ENCODE measurements at places on chromosomes 2 and 18. TPM values are rescaled to one million over a fixed set of nuclear protein-coding genes. Genes with fewer than 3 reads are reported as not detected.

Gene REG3A
- not detected for polyA plus RNA-seq

DNA sequence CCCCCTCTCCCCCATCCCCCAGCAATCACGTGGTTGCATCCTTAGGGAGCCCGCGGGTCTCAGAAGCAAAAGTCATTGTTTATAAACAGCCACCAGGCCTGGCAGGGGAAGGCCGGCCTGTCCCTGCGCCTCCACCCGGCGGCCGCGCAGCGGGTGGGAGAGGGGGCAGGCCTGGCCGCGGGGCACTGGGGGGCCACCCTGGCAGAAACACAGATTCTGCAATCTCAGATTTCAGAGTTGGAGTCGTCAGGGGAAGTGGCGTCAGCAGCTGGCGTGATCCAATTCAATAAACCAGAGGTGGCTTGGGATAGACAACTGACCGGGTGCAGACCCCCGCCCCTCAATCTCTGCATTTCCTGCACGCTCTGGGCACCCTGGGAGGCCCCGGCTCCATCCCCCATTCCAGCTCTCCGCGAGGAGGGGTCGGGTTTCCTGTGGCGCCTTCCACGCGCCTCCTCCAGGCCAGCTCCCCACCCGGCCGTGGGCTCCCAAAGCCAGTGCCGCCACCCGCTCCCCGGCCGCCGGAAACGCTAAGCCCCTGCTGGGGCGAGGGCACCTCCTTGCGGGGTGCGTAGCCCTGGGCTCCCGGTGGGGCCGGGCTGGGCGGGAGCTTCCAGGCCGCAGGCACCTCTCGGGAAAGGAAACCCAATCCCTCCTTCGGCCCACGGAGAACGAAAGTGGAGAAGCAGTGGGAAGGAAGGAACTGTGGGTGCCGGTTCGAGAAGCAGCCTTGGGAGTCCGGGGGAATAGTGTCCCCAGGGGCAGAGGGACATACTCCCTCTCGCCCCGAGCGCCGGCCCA, 1.1 kb downstream of the BIN1 start:
- DNase-seq: no peak

- DNase-seq: no peak
Measured at GRCh38 chr2:174059178-174059883, 94.2 kb upstream of the SP3 start.

DNA sequence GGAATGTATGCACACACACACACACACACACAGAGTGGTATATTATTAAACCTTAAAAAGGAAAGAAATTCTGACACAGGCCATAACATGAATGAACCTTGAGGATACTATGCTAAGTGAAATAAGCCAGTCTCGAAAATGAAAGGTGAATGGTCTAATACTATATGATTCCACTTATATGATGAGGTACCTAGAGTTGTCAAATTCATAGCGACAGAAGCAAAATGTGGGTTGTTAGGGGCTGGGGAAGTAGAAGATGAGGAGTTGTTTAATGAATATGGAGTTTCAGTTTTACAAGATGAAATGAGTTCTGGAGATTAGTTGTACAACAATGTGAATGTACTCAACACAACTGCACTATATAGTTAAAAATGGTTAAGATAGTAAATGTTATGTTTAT, 118.1 kb downstream of the ABCA12 start:
- DNase-seq: no peak

GRCh38 chr2:235050980-235051351, 99.1 kb downstream of the SH3BP4 start:
- peak; percentile 26 for DNase-seq

GRCh38 chr18:7255054-7255453, 24.2 kb downstream of the LRRC30 start:
- no peak for DNase-seq

DNA sequence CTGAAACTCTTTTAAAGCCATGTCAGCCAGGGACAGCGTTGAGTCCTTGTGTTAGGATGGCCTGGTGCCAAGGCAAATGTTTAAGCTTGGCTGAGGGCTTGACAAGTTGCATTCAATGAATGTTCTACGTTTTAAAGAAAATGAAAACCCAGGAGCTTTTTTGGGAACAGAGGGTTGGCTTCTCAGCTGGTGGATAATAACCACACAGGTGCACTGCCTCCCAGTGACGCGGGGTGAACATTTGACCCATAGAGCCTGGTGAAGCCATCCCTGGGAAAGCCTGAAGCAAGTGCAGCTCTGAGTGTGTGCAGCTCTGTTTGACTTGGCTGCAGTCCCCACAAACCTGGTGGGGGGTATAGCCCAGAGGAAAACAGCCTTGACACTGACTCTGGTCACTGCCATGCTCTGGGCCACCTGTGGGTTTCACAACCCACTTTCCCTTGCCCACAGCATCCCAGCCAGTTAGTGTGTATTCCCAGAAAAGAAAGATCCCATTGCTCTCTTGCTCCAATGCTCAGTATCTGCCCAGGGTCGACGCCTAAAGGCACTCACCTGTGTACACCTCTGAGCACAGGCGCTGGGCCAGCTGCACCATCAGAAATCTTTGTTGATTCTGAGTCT, 874.9 kb downstream of the RNF144A start:
- DNase-seq: no peak

DNA sequence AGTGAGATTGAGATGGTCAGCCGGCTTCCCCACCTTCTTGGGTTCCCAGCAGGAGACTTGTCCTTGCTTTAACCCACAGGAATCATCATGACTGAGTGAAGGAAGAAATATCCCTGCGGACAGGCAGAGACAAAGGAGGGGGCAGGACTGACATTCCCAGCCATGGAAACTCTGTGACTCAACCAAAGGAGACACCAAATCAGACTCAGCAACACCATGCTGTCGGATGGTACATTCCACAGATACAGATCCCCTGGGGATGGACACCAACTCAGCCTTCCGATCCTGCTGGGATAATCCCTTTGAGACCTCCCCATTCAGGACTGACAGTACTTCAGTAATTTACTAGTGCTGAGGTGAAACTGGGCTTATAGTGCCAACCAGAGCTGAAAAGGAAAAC, 518.3 kb downstream of the XIRP2 start:
- DNase-seq: no peak

DNA sequence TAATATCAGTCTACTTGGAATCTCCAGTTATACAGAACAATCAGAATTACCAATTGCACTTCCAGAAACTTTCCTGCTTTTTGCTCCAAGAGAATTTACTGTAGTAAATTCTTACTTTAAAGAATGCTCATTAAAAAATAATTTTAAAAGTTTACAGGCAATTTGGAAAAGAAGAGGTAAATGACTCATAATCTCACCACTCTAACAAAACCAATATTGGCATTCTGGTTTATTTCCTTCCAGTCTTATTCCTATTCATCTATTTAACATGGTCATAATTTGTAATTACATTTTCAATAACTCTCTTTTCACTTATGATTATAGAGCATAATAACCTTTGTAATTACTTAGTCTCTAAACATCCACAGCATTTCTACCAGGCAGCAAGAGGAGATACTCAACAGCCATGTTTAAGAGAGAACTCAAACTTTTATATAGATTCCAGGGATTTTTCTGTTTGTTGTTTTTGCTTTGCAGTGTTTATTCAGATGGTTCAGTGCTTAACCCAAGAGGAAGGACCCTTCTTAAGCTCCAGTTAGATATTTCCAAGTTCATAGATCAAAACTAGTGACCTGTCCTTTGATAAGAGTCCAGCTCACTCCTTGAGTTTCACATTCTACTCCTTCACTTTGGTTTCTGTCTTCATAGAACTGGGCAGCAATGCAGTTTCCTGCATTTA, 464.7 kb downstream of the TXNL1 start:
- DNase-seq: no peak

Gene SIX3
- not detected for polyA plus RNA-seq

GRCh38 chr2:119174216-119174992, 15.9 kb upstream of the C1QL2 start:
- DNase-seq: no peak

GRCh38 chr2:222547083-222547482, 108.8 kb downstream of the FARSB start:
- no peak for DNase-seq

- DNase-seq: no peak
Measured at GRCh38 chr2:100404411-100404810, 13.1 kb downstream of the CHST10 start.

DNA sequence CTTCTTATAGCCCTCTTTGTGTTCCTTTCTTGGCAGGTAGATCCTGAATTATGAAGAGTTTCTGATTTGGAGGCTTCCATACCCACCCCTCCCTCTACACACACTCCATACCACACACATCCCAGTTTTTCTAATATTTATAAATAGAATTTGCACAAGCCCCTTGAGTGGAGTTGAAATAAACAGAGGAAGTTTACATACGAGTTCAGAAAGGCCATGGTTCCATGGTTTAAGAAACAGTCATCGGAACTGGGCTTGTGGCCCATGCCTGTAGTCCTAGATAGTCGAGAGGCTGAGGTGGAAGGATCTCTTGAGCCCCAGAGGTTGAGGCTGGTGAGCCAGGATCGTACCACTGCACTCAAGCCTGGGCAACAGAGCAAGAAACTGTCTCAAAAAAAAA, 62.7 kb upstream of the TANC1 start:
- DNase-seq: no peak

Gene SGPP2
- polyA plus RNA-seq: 2.6 TPM

GRCh38 chr2:524442-524841, 152.8 kb downstream of the TMEM18 start:
- DNase-seq: no peak

- DNase-seq: no peak
Measured at GRCh38 chr2:19790291-19790690, 111.5 kb downstream of the TTC32 start.

DNA sequence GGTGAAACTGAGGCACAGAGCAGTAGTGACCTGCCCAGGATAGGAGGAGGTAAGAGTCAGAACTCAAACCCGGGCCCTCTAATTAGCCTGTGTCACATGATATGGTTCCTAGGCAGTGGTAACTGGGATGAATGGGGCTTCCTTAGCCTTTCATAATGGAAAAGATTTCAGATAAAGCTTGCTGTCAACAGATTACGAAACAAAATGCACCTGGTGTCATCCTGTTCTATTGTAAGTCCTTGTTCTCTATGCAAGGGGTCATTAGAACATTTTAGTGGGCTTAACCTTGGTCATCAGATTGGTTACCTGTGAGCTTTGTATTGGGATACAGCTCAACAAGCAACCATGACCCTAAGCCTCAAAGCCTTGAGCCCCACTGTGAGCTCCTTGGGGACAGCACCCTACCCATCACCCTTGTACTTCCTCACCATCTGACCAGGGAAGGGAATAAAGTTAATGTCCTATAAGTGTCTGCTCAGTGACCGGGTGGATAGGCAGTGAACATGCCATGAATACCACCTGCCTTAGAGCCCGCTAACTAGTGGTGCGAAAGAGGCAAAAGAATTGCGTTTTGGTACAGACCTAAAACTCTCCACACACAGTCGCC, 70.3 kb upstream of the RMDN2 start:
- no peak for DNase-seq

Gene TEX44
- polyA plus RNA-seq: not detected

Gene OTOS
- polyA plus RNA-seq: not detected

- DNase-seq: no peak
Measured at GRCh38 chr2:184308706-184309105, 289.6 kb upstream of the ZNF804A start.

DNA sequence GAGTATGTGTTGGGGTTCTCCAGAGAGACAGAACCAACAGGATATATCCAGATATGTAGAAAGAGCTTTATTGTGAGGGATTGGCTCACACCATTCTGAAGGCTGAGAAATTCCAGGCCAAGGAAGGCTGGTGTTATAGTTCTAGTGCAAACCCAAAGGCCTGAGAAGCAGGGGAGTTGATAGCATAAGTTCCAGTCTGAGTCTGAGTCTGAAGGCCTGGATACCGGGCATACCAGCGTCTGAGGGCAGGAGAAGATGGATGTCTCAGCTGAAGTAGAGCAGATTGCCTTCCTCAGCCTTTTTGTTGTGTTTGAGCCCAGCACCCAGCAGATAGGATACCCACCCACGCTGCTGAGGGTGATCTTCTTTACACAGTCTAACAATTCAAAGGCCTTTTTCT, 211.7 kb upstream of the RASGRP3 start:
- no peak for DNase-seq

DNA sequence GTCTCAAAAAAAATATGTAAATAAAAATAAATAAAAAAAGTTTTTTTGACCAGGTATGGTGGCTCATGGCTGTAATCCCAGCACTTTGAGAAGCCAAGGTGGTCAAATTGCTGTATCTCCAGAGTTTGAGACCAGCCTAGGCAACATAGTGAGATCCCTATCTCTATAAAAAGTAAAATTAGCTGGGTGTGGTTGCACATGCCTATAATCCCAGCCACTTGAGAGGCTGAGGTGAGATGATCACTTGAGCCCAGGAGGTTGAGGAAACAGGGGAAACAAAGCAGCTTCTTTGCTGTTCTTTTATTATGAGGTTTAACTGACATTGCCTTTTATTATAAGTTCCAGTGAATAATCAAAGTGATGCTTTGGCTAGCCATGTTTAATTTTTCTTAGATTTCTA, 25.0 kb downstream of the ACTR2 start:
- DNase-seq: no peak

GRCh38 chr2:235879116-235879515, 289.1 kb downstream of the GBX2 start:
- DNase-seq: no peak

- no peak for DNase-seq
Measured at GRCh38 chr2:127155947-127156346, 49.0 kb upstream of the BIN1 start.

DNA sequence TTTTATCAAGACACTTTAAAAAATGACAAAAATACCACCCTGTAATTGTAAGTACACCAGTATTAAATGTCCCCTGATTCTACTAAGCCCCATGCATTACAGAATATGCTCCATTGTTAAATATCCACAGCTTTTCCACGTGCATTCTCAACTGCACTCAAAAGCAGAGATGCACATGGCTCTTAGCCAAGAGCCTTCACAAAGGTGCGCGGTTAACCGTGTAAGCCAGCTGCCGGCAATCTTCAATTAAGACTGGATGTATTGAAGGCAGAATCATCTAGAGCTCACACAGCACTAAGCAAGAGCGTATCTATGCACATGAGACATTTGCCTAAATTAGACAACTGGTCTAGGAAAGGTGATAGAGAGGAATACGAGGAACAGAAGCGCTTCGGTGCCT, 278.3 kb downstream of the NAPG start:
- no peak for DNase-seq

DNA sequence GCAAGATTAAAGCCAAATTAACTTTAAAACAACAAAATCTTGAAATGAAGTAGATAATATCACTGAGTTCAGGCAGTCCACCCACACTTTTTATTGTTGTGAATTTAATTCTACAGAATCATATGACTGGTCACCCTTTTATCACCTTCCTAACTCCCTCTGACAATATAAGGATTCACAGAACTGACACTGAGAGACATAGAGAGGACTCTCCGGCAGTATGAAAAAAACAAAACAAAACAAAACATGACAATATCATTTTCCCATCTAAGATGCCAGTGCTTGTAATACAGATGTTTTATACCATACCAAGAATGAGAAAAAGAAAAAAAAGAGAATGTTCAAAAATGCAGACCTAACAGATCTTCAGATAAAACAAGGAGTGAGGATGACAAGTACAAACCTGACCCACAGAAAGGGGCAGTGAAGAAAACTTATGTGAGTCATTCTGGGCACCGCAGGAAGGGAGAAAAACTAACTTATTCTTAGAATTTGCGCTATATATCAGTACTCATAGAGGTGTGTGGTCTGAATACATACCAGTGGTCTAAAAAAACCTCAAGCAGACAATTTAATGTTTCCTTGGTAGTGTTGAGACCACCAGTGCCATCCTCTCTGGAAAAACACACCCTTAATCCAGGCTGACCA, 136.6 kb downstream of the ZAP70 start:
- peak; percentile 23 for DNase-seq

GRCh38 chr2:42930025-42930581, 137.7 kb upstream of the HAAO start:
- no peak for DNase-seq
